ENCODE measurements at places on chromosomes 6 and 20.

DNA sequence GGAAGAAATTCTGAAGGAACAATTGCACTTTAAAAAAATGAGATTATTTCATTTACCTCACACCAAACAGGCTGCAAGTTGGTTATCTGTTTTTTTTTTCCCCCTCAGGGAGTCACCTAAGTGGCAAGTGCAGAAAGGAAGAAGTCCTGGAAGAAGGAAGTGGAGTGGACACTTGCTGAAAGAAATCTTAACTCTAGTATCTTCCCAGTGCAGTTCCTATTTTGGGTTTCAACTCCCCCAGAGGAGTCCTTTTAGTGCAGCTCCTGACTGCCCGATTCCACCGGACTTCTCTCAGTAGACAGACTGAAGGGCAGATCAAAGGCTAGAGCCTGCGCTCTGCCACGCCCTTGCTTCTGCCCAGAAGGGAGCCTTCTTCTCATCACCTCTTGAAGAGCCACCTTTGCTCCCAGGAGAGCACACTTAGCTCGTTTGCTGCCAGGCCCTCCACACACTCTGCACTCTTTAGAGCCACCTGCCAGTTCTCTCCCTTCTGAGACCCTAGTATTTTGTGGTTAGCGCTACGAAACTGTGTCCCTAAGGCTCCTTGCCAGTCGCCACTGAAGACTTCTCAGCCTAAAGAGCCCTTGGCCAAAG, 4.9 kb downstream of the MTCL3 start:
- no peak for DNase-seq

DNA sequence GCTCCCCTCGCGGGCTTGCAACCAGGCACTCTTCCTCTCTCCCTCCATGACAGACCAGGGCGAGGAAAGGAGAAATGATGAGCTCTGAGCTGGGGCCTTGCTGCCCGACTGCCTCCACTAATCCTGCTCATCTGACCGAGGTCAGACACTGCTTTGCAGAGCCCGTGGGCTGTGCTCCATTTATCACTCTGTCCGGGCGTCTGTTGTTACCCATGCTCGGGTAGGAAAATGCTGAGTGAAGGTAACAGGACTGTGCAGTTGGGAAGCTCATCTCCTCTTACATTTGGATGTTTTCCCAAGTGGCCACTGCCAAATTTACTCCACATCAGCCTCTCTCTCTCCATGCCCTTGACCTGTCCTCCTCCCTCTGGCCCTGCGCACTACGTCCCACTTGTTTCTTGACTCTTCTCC, 14.6 kb downstream of the RPS6KA2 start:
- no peak for DNase-seq

DNA sequence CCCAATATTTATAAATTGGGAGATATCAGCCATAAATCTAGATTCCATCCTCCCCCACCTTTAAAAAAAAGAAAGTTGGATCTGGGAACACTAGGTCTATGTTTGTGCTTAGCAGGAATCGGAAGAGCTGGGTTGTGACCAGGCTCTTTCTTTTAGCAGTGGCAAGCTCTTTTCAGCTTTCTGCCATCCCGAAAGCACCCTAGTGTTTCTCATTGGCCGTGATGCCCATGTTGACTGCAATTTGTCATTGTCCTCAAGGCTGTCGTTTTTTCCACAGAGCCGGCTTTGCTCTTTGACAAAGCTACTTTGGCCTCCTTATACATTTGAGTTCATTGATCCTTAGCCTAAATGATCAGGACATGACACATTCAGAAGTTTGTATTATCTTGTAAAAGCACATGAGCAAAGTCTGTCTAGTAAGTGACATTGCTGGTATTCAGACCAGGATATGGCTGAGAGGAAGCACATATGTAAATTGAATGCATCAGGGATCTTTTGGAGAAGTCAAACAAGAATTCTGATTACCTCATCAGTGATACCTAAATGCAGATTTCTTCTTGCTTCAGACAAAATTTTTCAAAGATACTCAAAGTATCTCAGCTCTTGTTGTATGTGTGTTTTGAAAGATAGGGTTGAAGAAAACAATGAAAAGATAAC, 50.1 kb downstream of the CARMIL1 start:
- DNase-seq: no peak

DNA sequence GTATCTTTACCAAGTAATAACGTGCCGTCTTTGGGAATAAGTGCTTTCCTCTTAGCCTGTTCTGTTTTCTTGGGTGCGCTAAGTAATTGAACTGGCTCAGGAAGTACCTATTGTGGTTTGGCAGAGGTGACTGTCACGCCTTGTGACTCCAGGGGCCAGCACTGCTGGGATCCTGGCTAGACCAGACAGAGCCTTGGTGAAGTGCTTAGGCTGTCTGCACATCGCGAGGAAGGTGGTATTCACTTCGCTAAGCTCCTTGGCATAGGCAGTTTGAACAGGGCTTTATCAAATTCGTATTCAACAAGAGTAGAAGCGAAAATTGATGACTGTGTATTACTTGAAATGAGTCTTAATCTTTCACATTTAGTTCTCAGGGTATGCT, 17.6 kb downstream of the PRDM1 start:
- no peak for DNase-seq

- DNase-seq: no peak
These were observed 72.7 kb downstream of the ELOVL4 start for GRCh38 chr6:79874531-79875134.

DNA sequence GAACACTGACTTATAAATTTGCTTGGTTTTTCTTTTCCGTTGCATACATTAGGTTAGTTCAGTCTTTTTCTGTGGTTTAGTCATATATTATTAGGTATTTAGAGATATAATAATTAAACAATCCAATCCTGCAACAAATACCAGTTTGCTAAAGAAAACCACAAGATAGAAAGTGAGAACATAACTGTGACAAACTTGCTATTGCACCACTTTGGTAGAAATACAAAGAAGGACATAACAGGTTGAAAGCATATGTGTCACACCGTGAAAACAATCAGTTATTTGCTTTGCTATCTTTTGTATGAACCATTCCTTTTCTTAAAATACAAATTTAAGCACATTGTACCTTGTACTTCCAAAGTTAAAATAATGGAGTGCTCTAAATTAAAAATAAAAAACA, 42.0 kb upstream of the KCNQ5 start:
- no peak for DNase-seq

DNA sequence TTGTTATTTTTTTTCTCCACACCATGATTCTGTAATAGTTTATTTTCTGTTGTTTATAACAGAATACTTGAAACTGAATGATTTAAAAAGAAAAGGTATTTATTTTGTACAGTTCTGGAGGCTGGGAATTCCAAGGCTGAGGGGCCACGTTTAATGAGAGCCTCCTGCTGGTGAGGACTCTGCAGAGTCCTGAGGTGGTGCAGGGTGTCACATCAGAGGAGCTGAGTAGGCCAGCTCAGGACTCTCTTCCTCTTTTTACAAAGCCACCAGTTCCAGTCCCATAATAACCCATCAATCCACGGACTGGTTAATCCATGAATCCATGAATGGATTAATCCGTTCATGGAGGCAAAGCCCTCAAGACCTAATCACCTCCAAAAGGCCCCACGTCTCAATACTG, 71.6 kb downstream of the TFAP2A start:
- DNase-seq: no peak

GRCh38 chr20:17935761-17936160, 32.8 kb downstream of the SNX5 start:
- no peak for DNase-seq

DNA sequence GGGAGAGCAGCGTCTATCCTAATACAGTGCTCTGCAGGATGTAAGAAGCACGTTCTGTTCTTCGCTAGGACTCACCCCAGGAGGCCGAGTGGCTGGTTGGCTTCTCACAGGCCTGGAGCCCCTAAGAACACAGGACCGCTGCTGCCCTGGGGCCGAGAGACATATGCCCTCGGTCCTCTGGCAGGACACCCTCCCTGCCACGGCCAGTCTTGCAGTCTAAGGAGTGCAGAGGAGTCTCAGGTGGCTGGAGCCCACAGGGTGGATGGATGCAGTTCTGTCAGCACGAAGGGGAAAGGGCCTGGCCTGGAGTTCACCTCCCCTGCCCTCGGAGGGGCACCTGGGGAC, 96.5 kb downstream of the SMOC2 start:
- no peak for DNase-seq

DNA sequence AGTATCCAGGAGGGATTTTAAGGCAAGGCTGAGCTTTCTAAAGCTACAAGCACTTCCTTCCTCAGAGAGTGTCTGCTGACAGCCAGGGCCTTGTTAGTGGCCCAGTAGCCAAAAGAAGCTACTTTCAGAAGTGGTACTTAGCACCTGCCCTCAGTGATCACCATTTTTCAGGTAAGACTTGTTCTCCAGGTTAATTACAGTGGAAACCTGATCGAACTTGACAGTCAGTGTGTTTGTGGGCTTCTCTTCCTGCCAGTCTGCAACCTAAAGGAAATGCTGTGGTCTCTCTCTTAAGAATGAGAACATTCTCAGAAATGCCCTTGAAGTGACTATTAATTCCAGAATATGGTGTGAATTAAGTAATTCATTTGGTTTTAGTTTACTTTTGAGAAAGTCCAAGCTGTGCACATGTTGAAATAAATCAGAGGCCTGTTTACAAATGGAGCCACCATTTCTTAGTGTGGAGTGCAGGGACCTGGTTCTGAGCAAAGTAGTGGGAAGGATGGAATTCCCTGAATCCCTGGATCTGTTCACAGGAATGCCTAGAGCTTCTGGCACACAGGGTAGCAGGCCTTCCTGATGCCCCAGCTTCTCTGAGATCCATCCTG, 185.3 kb upstream of the AGPAT4 start:
- no peak for DNase-seq

GRCh38 chr20:8357703-8358102, 225.6 kb downstream of the PLCB1 start:
- DNase-seq: no peak

DNA sequence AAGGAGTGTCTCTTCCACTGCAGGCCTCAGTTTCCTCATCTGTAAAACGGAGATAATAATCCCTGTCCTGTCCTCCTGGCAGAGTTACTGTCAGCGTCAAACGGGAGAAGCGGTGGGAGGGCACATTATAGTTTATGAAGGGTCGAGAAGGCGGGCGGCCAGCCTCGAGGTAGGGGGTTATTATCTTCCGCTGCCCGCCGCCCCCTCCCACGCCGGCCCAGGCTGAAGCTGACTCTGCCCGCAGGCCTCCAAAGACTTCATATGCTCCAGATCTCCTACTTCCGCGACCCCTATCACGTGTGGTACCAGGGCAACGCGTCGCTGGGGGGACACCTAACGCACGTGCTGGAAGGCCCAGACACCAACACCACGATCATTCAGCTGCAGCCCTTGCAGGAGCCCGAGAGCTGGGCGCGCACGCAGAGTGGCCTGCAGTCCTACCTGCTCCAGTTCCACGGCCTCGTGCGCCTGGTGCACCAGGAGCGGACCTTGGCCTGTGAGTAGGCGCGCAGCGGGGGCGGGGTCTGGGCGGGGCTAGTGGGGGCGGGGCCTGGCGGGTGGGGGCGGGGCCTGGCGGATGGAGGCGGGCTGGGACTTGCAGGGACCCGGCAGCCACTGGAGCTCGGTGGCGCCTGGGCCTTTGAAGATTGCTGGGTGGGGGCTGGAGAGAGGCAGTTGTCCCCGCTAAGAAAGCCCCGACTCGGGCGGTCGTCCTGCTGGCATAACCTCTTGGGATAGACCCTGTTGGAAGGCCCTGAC, 2.8 kb downstream of the PROCR start:
- no peak for DNase-seq

DNA sequence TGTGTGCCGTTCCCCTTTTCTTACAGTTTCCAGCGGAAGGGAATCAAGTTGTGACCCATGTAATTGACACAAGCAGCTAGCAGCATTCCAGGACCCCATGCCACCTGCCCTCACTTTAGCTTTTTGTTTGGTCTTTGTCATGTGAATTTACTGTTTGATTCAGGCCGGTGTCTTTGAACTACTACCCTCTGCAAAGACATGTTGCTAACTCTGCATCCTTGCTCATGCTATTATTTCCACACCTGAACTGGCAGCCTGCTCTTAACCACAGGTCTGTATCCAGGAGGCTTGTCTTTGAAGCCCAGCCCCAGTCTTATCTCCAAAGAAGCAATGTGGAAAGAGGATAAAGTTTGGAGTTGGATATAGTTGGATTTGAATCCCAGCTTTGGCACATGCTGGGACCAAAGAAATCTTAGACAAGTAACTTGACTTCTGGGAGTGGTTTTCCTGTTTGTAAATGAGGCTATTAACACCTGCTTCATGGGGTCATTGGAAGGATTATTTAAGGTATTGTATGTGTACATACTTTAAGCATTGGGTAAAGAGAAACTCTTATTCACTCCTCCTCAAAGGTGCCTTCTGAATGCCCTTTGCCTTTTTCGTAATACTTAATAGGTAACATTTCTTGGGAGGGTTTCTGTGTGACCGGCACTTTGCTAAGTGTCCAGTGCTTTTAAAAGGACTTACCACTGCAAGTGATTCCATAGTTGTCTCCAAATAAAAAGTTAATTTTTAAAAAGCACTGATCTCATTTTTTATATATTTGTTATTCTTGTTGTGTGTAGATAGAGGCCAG, 52.4 kb downstream of the RALY start:
- no peak for DNase-seq

GRCh38 chr6:31734821-31735406, 1.4 kb downstream of the CLIC1 start:
- no peak for DNase-seq

DNA sequence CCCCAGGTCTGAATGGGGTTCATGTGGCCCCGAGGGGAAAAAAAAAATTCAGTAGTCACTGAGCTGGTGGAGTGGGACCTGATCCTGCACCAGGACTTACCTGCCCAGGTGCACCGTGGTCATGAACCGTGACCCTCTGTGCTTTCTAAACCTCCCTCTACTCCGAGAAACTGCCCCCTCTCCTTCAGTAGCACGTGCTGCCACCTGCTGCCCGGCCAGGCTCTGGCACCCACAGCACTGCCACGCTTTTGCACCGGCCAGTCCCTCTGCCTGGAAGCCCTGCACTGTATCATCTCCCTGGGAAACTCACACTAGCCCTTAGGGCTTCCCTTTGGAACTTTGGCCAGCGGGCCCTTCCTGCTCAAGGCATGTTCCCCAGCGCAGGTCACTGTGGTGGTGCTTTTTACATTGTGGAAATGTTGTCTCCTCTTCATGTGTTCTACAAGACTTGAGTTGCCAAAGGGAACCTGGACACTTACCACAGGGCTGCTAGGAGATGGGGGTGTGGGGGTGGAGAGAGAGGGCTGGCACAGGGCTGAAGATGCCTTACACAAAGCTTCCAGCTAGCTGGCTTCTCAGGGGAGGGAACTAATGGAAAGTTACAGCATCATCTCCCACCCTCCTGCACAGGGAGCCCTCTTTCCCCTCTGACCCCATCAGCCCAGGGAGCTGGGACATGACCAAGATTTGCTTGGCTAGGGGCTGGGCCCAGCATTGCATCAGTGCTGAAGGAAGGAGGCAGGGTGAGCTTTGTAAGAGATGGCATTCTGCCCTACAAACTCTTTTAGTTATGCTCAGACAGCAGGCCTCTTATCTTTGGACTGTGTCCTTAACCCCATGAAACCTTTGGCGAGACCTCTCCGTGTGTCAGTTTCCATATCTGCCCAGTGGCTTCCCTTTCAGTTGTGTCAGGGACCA, 2.5 kb upstream of the PTPRT start:
- DNase-seq: no peak

Measured in hippocampal formation (tissue), 2 donors.